Activated CD8-positive, alpha-beta memory T cell treated with anti-CD3 and anti-CD28 coated beads, Interleukin-2, amount 50 U/mL, for 4 hours (primary cell): ENCODE measurements at places on chromosomes 13 and 19.

DNA sequence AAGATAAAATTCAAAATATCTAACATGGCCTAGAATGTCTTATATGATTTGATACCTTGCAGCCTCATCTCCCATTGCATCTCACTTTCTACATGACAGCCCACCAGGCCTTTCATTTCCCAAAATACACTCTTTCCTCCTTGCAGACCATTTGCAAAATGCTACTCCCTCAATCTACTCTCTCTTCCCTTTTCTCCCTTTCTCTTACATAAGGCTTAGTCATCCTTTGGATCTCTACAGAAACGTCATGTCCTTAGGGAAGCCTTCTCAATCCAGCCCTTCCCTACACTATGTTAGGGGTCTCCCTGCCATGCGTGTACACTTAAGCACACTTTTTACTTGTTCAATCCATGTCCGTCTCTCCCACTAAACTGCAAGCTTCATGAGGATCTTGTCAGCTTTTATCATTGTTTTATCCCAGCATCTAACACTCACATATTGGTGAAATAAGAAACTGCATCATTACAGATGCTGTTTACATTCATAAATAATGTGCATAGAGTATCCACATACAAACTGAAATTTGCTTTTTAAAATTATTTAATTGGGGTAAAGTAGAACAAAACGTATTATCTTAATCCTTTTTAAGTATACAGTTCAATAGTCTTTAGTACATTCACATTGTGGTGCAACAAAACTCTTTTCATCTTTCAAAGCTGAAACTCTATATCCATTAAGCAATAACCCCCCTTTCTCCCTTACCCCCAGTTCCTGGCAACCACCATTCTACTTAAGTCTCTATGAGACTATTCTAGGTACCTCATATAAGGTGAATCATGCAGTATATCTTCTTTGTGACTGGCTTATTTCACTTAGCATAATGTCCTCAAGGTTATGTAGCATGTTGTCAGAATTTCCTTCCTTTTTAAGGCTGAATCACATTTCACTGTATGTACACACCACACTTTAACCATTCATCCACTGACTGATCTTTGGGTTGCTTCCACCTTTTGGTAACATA lies 11.5 kb upstream of the WBP4 start:
- no peak for DNase-seq

- DNase-seq, result no peak
Observed at GRCh38 chr13:54775501-54776191, 1747.0 kb downstream of the OLFM4 start.

GRCh38 chr19:35993923-35994598 lies 927 bp upstream of the SDHAF1 start:
- DNase-seq, result no peak

DNA sequence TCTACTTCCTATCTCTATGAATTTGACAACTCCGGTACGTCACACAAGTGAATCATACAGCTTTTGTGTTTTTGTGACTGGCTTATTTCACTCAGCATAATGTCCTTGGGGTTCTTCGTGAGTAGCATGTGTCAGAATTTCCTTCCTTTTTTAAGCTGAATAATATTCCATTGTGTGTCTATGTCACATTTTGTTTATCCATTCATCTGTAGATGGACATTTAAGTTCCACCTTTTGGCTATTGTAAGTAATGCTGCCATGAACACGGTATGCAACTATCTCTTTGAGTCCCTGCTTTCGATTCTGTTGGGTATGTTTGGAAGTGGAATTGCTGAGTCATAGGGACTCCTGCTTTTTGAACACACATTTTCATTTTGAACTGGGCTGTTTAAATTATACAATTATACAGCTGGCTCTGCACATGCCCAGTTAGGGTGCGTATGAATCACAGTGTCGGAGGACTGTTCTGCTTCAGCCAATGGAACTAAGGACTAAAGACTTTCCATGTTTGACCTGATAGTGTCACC lies 43.0 kb upstream of the C13orf42 start:
- DNase-seq, result no peak

- DNase-seq, result no peak
Observed at GRCh38 chr19:28794301-28794700, 418.6 kb downstream of the UQCRFS1 start.

GRCh38 chr13:55062662-55063061 lies 2034.0 kb downstream of the OLFM4 start:
- DNase-seq, result no peak

- no peak for DNase-seq
Observed at GRCh38 chr13:80989241-80989640, 648.3 kb upstream of the SPRY2 start.

- DNase-seq, result no peak
Observed at GRCh38 chr13:74006666-74007065, 127.5 kb downstream of the KLF12 start.

DNA sequence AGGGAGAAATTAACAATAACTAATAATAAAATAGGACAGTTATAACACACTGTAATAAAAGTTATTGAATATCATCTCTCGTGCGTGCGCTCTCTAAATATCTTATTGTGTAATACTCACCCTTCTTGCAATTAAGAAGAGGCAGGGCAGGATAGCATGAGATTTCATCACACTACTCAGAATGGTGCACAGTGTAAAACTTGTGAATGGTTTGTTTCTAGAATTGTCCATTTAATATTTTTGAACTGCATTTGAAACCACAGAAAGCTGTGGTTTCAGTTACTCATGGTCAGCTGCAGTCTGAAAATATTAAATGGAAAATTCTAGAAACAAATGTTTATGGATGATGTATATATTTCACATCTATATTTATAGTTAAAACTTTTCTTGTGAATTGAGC lies 161.1 kb downstream of the DCT start:
- no peak for DNase-seq

DNA sequence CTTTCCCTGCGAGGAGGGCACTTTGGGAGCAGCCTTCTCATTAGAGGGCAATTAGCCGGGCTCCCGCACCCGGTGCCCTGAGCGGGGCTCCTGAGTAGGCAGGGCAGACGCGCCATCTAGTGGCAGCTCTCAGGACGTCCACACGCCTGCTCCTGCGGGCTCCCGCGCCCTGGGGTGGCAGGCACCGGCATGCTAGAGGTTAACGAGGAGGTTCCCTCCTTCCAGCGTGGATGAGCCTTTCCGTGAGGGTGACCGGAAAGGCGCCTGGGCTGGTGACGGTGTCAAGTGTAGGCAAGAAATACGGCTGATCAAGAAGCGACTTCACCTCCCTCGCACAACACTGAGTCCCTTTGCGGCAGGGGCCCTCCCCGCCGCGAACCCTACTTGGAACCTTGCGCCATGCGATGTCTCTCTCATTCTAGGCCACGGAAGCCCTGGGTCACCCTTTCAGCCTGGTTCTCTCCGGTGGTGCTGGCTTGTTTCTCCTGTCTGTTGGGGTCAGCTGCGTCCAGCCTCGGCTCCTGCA lies 67.7 kb downstream of the ALOX5AP start:
- DNase-seq, result peak; percentile 84

DNA sequence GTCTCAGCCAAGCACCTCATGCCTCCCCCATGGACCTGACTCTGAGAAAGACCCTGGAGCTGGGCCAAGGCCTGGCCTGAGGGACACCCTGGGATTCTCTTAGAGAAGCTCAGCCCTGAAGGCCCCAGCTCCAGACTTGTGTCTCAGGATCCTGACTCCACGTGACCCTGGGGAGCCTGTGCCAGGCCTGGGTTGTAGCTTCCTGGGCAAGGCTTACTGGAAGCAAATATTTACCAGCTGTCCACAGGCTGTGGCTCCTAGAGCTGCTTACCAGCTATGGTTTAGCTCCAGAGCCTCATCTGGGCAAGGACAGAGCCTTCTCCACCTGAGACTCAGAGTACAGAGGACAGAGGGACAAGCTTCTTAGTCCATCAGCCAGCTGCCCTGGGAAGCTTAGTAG lies 61.0 kb upstream of the CEACAM8 start:
- no peak for DNase-seq

- no peak for DNase-seq
Observed at GRCh38 chr13:26628706-26629105, 71.2 kb downstream of the WASF3 start.

- no peak for DNase-seq
Observed at GRCh38 chr19:51107406-51108065, 673 bp downstream of the CTU1 start.

DNA sequence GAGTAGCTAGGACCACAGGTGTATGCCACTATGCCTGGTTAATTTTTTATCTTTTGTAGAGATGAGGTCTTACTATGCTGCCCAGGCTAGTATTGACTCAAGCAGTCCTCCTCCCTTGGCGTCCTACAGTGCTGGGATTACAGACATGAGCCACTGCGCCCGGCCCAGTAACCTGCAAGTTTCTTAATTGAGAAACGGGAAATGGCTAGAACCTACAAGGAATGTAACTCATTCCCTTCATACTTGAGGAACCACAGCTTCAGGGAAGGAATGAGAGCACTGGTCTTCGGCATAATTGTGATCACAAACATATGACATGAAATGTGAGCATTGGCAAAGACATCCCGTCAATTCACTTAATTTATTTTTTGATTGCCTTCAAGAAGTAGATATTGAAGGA lies 157.0 kb downstream of the KLF5 start:
- DNase-seq, result no peak

- no peak for DNase-seq
Observed at GRCh38 chr13:47188802-47189201, 291.9 kb upstream of the HTR2A start.

DNA sequence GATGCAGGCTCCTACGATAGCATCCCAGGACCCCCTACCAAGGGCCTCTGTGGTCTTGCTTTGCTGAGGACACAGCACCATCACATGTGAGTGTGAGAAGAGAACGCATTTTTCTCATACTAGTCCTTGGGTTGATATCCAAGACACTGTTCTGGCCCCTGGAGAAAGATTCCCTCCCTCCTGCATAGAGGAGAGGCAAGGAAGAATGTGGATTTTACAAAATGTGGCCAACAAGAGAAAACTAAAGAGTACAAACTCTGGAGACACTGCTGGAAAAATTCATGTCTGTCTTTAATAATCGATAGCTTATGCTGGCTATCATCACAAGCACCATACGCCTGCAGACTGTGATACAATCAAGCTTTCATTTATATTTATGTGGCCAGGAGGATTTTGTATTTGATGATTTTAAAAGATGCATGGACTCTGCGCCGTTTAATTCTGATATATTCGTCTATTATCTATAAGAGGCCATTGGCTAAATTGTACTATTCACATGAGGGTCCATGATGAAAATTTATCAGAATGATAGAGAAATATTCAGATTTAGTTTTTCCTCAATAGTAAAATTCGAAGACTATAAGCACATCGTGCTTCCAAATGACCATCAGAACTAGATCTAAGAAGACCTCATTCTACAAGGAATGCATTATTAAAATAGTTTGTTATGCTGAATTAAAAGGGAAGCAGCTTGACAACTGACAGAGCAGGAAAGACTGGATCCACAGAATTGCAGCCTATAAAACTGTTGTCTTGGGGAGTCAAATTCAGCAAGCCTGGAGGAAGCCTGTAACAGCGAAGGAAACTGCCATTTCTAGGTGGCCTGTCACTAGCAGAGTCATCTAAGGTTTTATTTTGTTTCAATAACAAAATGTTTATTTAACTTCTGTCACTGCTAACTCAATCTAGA lies 578.7 kb downstream of the DIAPH3 start:
- DNase-seq, result no peak

DNA sequence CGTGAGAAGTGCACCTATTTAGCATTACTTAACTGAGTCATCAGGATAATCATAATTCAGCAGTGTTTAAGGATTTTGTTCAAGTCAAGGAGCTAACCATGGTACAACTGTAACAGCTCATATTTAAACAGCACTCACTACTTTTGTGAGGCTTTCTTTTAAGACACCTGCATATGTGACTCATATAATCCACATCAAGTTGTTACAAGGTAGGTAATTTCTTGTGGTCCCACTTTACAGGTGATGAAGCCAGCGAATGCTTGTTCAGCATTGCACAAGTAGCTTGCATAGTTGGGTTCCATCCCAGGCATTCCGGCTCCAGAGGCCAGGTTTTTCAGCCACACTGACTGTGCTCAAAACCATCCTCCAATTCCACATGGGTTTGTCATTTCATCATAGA lies 569.2 kb downstream of the MYO16 start:
- DNase-seq, result no peak
